Kidney (tissue), 22 donors: ENCODE measurements at places on chromosomes 5 and 9. TPM values are rescaled to one million over a fixed set of nuclear protein-coding genes. Genes with fewer than 3 reads are reported as not detected.

The RASGEF1C gene
- total RNA-seq = 0.16 TPM

The TNFSF15 gene
- total RNA-seq = 2.3 TPM

The CCDC192 gene
- total RNA-seq = not detected

The ISOC1 gene
- total RNA-seq = 12.4 TPM

The CFAP157 gene
- 2.9 TPM for total RNA-seq

The INSL6 gene
- total RNA-seq = 0.47 TPM

The PCDHGA6 gene
- total RNA-seq = 7.2 TPM

The PCA3 gene
- not detected for total RNA-seq

The IRX4 gene
- total RNA-seq = not detected

The FBP2 gene
- total RNA-seq = not detected

The ANKRD34B gene
- 1.5 TPM for total RNA-seq

The KCNN2 gene
- total RNA-seq = 1.5 TPM

The HMCN2 gene
- total RNA-seq = 8.6 TPM

The BSPRY gene
- 14.5 TPM for total RNA-seq

The FGF1 gene
- total RNA-seq = 2.1 TPM
